ENCODE measurements at places on chromosomes 6 and 20. TPM values are rescaled to one million over a fixed set of nuclear protein-coding genes. Genes with fewer than 3 reads are reported as not detected.

Gene SLC44A4
- 0.55 TPM for total RNA-seq

Gene CLDN20
- not detected for total RNA-seq

Gene HLA-F
- 12.7 TPM for total RNA-seq

Gene OPRM1
- 20.9 TPM for total RNA-seq

Gene DDX43
- 1.5 TPM for total RNA-seq

Gene DLL1
- total RNA-seq: 10.4 TPM

Gene PNLDC1
- 0.10 TPM for total RNA-seq

Gene LIME1
- total RNA-seq: 2.5 TPM

Gene NFATC2
- 4.6 TPM for total RNA-seq

Gene OR2H1
- total RNA-seq: not detected

Gene SUMO4
- 5.7 TPM for total RNA-seq

Gene DAAM2
- 79.5 TPM for total RNA-seq

Gene COL21A1
- 33.4 TPM for total RNA-seq

Gene IL17A
- total RNA-seq: not detected

Gene CHMP4B
- 47.3 TPM for total RNA-seq

Gene FRS3
- 8.6 TPM for total RNA-seq

Gene RPS6KA2
- total RNA-seq: 23.8 TPM

Gene NOTCH4
- 12.8 TPM for total RNA-seq

Gene SNX14
- 121 TPM for total RNA-seq

Gene ARFGEF3
- total RNA-seq: 45.6 TPM

Gene ADTRP
- total RNA-seq: not detected

Gene OR12D3
- total RNA-seq: not detected
